Esophagus squamous epithelium (tissue), 5 donors: ENCODE measurements at places on chromosomes 6 and 20. TPM values are rescaled to one million over a fixed set of nuclear protein-coding genes. Genes with fewer than 3 reads are reported as not detected.
A peak's percentile ranks its signal among the peaks of the same experiment; 100 is the strongest.

Gene TLDC2
- total RNA-seq, result not detected

- no peaks in the 10 kb centered on the region for H3K4me1 ChIP-seq
- no peak overlapping the region for H3K4me3 ChIP-seq
- H3K36me3 ChIP-seq, result no peaks in the 10 kb centered on the region
- H3K27ac ChIP-seq, result no peak overlapping the region
Observed at GRCh38 chr6:114897536-114897935, 554.7 kb upstream of the HS3ST5 start.

Gene OR2J3
- total RNA-seq, result not detected

DNA sequence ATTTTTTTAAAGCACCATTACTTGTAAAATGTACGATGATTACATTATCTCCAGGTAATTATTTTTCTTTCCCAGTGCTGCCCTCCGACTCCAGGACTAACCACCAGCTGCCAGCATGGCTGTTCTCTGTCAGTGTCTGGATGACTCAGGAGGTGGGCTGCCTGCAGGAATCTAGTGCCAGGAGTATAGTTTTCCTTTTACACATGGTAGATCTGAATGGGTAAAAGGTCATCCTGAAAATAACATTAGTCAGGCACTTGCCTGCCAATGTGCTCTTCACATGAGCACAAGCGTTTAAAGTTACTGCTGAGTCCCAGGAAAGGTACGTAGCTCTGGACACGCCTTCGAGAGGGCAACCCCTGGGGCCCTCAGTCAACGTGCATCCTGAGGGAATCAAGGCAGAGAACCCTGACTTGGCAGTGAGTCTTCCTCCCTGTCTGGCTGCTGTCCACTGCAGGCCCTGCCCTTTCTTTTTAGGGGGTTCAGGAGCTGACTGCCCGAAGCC is 2.4 kb downstream of the DYNLT1 start:
- H3K4me3 ChIP-seq, result no peak overlapping the region
- peaks cover 19% of the 10 kb centered on the region for H3K4me1 ChIP-seq
- H3K27ac ChIP-seq, result peak overlapping the region; percentile 100
- no peaks in the 10 kb centered on the region for H3K36me3 ChIP-seq

Gene KCNS1
- 0.22 TPM for total RNA-seq

Gene OPRL1
- 0.76 TPM for total RNA-seq

- H3K27me3 ChIP-seq, result no peaks in the 10 kb centered on the region
- H3K4me3 ChIP-seq, result no peak overlapping the region
- DNase-seq, result no peak
- H3K4me1 ChIP-seq, result no peaks in the 10 kb centered on the region
Observed at GRCh38 chr6:25078141-25078540, 142.4 kb upstream of the RIPOR2 start.

GRCh38 chr20:24764027-24764793 is 184.9 kb upstream of the CST7 start:
- no peaks in the 10 kb centered on the region for H3K36me3 ChIP-seq
- no peaks in the 10 kb centered on the region for H3K4me1 ChIP-seq
- H3K27me3 ChIP-seq, result no peaks in the 10 kb centered on the region
- no peak overlapping the region for H3K4me3 ChIP-seq
- no peak overlapping the region for H3K27ac ChIP-seq

Gene RIMS4
- not detected for total RNA-seq

- DNase-seq, result no peak
- no peak overlapping the region for H3K4me3 ChIP-seq
- no peaks in the 10 kb centered on the region for H3K27me3 ChIP-seq
- no peak overlapping the region for H3K27ac ChIP-seq
- H3K36me3 ChIP-seq, result no peaks in the 10 kb centered on the region
- peaks cover under 1% of the 10 kb centered on the region for H3K4me1 ChIP-seq
Observed at GRCh38 chr20:11261533-11262000, 587.8 kb upstream of the JAG1 start.

GRCh38 chr6:154885214-154885613 is 109.9 kb upstream of the TIAM2 start:
- no peak overlapping the region for H3K4me3 ChIP-seq
- no peak for DNase-seq
- H3K27me3 ChIP-seq, result no peaks in the 10 kb centered on the region
- H3K36me3 ChIP-seq, result no peaks in the 10 kb centered on the region
- no peaks in the 10 kb centered on the region for H3K4me1 ChIP-seq

Gene ADGB
- total RNA-seq, result not detected

Gene PPP1R3G
- total RNA-seq, result 1.3 TPM
